ENCODE measurements at places on chromosomes 1 and 21.
A peak's percentile ranks its signal among the peaks of the same experiment; 100 is the strongest.

DNA sequence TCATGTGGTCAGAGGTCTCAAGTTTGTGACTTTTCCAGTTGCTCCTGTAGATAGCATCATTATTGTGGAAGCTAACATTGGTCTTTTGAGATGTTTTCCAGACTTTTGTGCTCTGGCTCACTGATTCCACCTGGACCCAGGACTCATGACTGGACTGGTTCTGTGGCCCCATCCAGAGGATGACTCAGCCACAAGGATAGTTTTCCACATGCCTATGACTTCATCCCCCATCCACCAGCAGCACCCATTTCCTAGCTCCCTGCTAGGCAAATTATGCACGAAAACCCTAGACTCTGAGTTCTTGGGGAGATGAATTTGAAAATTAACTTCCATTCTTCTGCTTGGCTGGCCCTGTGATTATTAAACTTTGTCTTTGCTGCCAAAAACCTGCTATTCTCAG, 949.3 kb downstream of the MRPL39 start:
- DNase-seq = no peak

- DNase-seq = no peak
Observed at GRCh38 chr1:65483993-65484754, 63.7 kb downstream of the LEPR start.

GRCh38 chr1:202810193-202810614, 550 bp upstream of the PCAT6 start:
- no peak for DNase-seq

GRCh38 chr1:90558754-90559378, 158.2 kb downstream of the BARHL2 start:
- no peak for DNase-seq

DNA sequence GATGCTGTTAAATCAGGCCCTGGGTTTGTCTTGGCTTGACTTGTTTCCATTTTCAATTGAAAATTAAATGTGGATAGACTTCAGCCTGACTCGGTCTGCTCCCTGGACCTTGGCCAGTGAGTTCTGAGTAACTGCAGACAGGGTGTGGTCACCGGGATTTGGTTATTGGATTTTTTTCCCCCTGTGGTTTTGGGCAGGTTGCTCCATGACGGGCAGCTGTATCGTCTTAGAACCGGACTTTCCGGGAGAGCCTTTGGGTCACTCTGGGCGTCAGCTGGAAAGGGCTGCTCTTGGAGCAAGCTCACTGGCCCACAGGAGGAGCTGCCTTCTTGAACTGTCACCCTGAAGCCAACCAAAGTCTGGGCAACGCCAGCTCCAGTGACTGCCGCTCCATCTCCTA, 75.0 kb downstream of the CLIC6 start:
- no peak for DNase-seq

- DNase-seq = no peak
Observed at GRCh38 chr21:45868488-45868887, 113.1 kb upstream of the COL6A1 start.

DNA sequence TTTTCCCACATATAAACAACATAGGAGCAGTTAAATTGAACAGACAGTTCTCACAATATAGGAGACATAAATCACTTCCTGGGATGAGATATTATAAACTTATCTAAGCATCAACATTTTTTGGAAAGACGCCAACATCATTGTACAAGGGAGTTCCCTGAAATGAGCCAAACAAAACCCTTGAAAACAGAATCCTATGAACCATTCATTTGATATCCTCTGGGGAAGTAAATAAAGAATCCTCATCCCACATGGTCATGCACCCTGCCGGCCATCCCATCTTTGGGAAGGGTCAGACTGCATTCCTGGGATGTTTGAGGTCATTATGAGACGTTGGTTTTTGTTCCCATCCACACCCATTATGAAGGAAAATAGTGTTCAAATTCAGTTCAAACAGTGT, 111.8 kb upstream of the USP25 start:
- DNase-seq = no peak

DNA sequence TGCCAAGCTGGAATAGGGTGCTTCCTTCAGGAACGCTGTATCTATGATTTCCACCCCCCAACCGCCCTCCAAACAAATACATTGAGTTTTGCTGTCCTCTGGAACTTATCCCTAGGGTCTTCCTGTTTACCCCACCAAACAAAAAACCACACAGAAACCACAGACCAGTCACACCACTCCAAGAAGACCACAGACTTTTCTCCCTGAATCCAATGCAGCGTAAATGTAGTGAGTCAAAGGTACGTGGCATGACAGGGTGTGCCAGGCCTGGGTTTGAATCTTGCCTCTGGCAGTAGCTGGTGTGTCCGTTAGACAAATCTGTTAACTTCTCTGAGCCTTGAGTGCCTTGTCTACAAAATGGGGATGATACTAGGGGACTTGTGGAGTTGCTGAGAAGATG, 27.8 kb downstream of the ASAP3 start:
- no peak for DNase-seq

GRCh38 chr1:91700771-91701471, 185.0 kb downstream of the TGFBR3 start:
- no peak for DNase-seq

DNA sequence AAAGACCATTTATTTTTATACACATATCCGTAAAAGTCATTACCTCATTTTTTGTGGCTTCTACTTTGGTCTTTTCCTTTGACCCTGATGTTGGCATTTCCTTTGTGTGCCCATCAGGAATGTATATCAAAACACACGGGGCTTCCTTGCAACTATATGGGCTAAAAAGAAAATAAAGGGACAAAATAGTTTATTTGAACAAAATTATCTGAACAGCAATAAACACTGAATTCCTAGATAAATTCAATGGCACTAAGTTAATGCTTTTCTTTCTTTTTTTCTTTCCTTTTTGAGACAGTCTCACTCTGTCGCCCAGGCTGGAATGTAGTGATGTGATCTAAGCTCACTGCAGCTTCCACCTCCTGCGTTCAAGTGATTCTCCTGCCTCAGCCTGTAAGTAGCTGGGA, 45.2 kb downstream of the EPRS1 start:
- no peak for DNase-seq

GRCh38 chr1:42753070-42753469, 13.0 kb upstream of the CLDN19 start:
- DNase-seq = no peak

GRCh38 chr1:197424380-197424779, 156.3 kb downstream of the CRB1 start:
- no peak for DNase-seq

DNA sequence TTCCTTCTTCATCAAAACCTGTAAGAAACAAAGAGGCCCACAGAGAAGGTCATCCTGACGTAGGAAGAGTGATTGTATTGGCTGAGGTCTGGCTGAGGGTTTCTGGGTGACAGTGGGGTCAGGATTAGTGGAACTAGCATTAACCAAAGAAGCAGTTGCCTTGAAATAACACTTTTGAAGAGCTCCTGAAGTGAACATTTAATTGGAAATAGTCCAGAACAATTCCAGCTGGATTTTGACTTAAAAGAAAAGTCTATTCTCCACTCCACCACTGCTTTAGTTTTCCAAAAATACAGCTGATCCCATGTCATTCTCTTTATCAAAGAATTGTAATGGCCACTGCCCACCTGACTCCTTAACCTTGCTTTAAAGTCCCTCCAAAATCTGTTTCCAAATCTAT, 27.7 kb downstream of the CASQ2 start:
- no peak for DNase-seq

GRCh38 chr1:162854245-162854882, 6.6 kb downstream of the CCDC190 start:
- DNase-seq = peak; percentile 66

DNA sequence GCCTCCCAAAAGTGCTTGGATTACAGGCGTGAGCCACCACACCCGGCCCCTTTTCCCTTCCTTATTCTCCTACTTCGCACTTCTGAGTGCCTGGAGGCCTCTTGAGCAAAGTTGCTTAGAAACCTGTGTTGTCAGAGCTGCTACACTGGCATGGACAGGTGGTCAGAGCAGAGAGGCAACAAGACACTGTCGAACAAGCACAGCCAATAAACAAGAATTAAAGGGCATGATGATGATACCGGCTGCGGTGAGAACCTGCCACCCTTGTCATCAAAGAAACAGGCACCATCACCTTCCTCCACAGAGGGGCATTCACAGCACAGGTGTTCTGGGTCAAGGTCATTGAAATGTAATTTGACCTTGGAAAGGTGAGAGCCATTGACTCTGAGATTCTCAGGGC, 23.3 kb downstream of the STUM start:
- no peak for DNase-seq

GRCh38 chr1:7784492-7785071, 491 bp downstream of the PER3 start:
- no peak for DNase-seq

DNA sequence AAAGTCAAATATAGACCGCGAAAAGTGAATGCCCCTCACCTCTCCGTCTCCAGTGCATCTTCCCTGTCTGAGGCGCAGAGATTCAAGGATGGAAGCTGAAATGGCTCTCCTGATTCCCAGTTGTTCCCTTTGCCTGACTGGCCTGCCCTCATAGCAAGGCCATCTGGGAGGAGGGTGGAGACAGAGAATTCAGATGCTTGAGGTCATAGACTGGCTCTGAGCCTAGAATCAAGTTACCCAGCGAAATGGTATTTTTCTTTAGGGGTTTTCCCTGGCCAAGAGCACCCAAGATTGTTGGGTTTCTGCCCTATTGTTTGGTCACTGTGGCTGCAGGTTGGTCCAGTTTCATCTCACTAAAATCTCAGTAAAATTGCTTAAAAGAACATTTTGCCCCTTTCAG, 7.2 kb downstream of the METTL13 start:
- DNase-seq = no peak

GRCh38 chr1:76577525-76578185, 289.6 kb upstream of the ST6GALNAC5 start:
- DNase-seq = no peak

DNA sequence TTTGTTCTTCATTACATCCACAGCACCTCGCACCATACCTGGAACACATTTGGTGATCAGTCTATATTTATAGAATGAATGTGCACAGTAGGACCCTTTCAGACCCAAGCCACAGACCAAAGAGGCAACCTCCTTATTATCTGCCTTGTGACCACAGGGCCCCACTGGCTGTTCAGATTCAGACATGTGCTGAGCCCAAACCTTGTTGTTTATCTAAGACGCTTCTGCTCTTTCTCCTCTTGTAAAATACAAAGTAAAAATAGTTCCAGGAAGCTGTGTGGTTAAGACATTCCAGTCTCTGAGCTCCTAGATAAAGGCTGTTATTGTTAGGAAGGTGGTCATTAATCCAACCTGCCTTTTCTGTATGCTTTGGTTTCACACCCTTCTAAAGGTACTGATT, 3.6 kb upstream of the SCMH1 start:
- no peak for DNase-seq

All from GM13976 (cell line).